GM12878 (cell line): ENCODE measurements at places on chromosomes 1 and 21. TPM values are rescaled to one million over a fixed set of nuclear protein-coding genes. Genes with fewer than 3 reads are reported as not detected.

GNAT2 gene
- total RNA-seq, result 0.85 and 0.92 TPM in 2 replicates

SH3BGR gene
- total RNA-seq, result 0.97 and 1.2 TPM in 2 replicates

- DNase-seq, result no peak
Observed at GRCh38 chr21:31196724-31197123, 147.3 kb downstream of the TIAM1 start.

ACTL8 gene
- not detected in 2 replicates for total RNA-seq

DNA sequence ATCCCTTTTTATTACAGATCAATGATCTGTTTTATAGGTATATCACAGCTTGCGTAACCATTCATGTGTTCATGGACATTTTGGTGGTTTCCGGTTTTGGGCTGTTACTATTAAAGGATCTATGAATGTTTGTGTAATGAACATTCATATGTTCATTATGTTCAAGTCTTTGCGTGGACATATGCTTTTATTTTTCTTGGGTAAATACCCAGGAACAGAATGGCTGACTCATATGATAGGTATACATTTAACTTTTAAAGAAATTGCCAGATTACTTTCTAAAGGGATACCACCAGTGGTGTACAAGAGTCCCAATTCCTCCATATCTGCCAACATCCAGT, 73.7 kb downstream of the SPATA46 start:
- DNase-seq, result no peak
